ENCODE measurements at places on chromosomes 6 and 20. TPM values are rescaled to one million over a fixed set of nuclear protein-coding genes. Genes with fewer than 3 reads are reported as not detected.

KHDC1L gene
- polyA plus RNA-seq: not detected

THBS2 gene
- 0.62 TPM for polyA plus RNA-seq

GRCh38 chr6:62612471-62612870 lies 326.4 kb upstream of the KHDRBS2 start:
- no peak for DNase-seq

GRCh38 chr6:45915780-45916468 lies 99.7 kb downstream of the CLIC5 start:
- DNase-seq: no peak
